Thoracic aorta (tissue), 2 donors: ENCODE measurements at places on chromosomes 16 and 17. TPM values are rescaled to one million over a fixed set of nuclear protein-coding genes. Genes with fewer than 3 reads are reported as not detected.

DNA sequence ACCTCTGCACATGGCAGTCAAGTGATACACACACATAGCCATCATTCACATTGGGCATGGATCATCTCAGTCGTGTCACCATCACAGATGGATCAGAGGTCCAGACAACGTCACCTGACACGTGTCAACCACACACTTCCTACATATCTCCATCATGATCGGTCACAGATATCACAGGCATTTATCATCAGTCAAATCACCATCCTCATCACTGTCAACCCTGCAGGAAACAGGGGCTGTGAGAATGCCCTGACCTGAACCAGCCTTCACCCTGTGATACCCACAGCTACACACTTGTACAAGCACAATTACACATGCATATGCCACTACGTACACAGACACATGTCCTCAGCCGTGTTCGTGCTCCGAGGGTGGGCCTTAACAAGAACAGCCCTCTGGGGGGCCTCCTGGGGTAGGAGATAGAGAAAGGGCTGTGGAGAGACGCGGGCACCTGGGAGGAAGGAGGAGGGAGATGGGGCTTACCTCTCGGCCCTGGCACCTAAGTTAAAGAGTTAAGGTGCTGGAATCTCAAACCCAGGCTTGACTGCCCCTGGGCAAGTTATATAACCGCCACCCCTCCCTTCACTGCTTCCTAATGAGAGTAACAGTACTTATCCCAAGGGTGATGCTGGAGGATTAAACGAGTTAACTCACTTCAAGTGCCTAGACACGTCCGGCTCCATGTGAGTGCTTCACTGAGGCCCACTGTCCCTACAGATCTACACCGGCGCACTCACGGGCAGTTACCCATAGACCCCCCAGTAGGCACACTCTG lies 1.1 kb downstream of the SLC12A4 start:
- no peaks in the 10 kb centered on the region for H3K27me3 ChIP-seq
- peak overlapping the region; percentile 84 for H3K4me3 ChIP-seq
- H3K4me1 ChIP-seq = peaks cover 52% of the 10 kb centered on the region
- H3K36me3 ChIP-seq = peaks cover 11% of the 10 kb centered on the region

- H3K4me3 ChIP-seq = peak overlapping the region; percentile 66
- no peaks in the 10 kb centered on the region for H3K36me3 ChIP-seq
- H3K27ac ChIP-seq = peak overlapping the region; percentile 98
- no peaks in the 10 kb centered on the region for H3K27me3 ChIP-seq
These were observed 1.1 kb upstream of the UBE2I start for GRCh38 chr16:1308036-1308976.

DNA sequence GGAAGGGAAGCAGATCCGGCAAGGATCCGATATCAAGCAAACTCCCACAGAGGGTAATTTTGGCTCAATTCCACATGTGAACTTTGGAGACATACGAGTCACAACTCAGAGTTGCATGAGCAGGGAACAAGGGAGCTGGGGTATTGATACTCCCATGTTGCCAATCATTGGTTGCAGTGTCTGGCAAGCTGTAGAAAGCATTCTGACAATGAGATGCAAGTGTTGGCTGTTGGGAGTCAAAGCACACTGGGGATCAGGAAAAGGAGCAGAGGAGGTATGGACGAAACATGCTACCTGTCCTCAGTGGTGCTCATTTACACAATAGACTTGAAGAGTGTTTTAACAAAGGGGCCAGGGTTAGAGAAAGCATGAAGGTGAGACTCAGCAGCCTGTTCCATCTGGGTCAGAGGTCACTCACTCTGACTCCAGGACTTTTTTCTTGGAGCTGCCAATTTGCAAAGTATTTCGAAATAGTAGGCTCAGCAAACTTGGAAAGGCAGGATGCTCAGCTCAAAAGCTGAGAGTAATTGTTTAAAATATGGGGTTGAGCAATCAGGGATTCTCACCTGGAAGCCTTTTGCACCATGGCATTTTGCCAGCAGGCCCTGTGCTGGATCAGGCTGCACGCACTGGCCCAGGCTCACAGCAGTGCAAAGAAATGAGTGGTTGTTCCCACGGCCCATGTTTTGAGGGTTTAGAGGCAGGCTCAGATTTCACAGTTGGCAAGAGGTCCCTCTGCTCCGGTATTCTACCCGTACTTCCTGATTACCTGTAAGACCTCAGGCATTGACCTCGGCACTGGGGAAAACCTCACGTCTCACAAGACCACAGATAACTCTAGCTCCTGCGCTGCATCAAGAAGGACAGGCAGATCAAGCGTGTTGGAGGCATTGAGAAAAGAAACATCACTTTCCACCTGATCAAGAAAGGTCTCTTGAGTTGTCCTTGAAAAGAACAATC lies 17.6 kb upstream of the NKD1 start:
- no peaks in the 10 kb centered on the region for H3K4me1 ChIP-seq
- no peak for DNase-seq
- H3K27me3 ChIP-seq = no peaks in the 10 kb centered on the region
- H3K4me3 ChIP-seq = no peak overlapping the region

GRCh38 chr16:50680556-50680893 lies 587 bp downstream of the SNX20 start:
- H3K4me1 ChIP-seq = no peaks in the 10 kb centered on the region
- H3K27ac ChIP-seq = no peak overlapping the region
- H3K27me3 ChIP-seq = no peaks in the 10 kb centered on the region
- no peak for DNase-seq

GRCh38 chr17:17837380-17837821 lies 615 bp upstream of the SREBF1 start:
- H3K27me3 ChIP-seq = no peaks in the 10 kb centered on the region
- no peaks in the 10 kb centered on the region for H3K36me3 ChIP-seq
- H3K4me3 ChIP-seq = peak overlapping the region; percentile 97
- DNase-seq = no peak
- peaks cover 62% of the 10 kb centered on the region for H3K4me1 ChIP-seq

GRCh38 chr17:56085576-56086267 lies 67.6 kb upstream of the ANKFN1 start:
- no peak overlapping the region for H3K27ac ChIP-seq
- no peaks in the 10 kb centered on the region for H3K4me1 ChIP-seq
- no peak overlapping the region for H3K4me3 ChIP-seq

Gene KRTAP2-3
- not detected for total RNA-seq

Gene HOXB5
- 3.8 TPM for total RNA-seq

Gene USP31
- 19.6 TPM for total RNA-seq
